Cerebellar nuclear complex (tissue), 1 donor: ENCODE measurements at places on chromosomes 13 and 19.

- DNase-seq, result no peak
Observed at GRCh38 chr13:111323950-111324651, 3.7 kb downstream of the TEX29 start.

GRCh38 chr19:28701491-28701890 is 511.5 kb downstream of the UQCRFS1 start:
- no peak for DNase-seq

GRCh38 chr13:105684216-105684615 is 851.2 kb downstream of the EFNB2 start:
- no peak for DNase-seq

DNA sequence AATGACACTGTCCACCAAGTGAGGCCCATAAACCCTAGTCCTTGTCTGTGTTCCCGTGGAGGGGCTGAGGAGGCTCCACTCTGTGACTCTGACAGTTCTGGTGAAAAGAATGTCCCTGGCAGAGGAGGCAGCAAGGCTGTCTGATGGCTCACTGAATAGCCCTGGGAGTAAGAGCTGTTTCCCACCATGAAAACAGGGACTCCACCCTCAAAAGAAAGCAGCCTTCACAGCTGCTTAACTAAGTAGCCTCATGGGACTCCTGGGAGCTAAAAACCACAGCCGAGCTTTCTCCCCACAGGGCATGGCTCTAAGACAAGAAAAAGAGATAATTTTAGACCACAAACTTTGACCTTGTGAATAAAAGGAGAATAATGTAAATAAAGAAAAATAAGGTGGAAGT is 135.1 kb upstream of the FRY start:
- DNase-seq, result no peak

DNA sequence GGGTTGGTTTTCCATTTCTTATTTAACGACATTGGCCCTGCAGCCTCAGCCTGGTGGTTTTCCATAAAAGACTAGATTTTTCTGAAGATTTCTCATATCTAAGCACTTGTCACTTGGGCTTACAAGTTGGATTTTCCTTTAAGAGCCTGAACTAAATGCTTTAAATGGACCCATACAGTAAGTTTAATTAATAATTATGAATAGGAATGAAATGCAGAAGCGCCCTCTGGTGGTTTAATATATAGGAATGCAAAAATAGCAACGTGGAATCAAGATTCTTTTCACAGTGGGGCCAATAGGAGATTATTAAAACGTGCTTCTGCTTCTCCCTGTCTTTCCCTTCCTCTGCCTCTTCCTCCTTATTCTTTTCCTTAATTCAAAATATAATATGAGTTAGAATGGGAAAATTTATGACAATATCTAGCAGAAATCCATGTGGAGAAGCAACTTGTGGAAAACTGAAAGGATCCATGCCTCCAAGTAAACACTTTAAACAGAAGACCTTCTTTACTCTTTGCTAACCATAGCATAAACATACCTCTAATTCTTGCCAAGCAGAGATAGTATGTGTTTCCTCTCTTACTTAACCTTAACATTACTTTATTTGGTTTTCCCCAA is 324.0 kb downstream of the GPC5 start:
- DNase-seq, result no peak

DNA sequence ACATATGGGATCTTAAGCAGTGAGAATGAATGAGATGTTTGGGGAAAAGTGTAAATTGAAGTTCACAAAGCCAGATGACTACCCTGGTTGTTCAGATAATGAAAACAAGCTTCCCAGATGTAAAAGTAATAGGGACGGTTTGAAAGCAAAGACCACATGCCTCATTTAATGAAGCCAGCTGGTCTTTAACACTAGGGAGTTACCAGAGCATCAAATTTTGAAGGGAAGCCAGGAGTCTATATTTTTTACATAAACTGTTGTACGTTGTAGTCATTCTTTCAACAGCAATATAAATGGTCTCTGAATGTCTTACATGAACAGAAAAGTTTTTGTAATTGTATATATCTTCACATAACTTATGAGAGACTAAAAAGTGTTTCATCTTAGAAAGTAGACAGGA is 2604.5 kb upstream of the PCDH20 start:
- DNase-seq, result no peak

- no peak for DNase-seq
Observed at GRCh38 chr19:13840305-13841085, 36.4 kb upstream of the NANOS3 start.

DNA sequence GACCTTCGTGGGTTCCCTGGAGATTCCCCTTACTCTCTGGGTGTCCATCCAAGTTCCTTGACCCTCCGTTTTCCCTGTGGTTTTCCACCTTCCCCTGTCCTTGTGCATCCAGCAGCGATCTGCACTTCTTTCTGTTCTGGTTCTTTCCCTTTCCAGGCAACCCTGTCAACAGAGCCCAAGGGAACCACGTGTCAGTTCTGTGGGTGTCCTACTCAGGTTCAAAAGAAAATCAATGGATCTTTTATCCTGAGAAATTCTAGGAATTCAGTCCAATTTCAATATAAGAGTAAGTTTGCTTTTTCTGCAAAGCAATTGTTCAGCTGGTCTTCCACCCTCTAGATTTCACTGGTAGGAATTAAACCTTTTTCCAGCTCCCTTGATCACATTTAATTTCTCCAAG is 1394.8 kb upstream of the SLC10A2 start:
- DNase-seq, result no peak

DNA sequence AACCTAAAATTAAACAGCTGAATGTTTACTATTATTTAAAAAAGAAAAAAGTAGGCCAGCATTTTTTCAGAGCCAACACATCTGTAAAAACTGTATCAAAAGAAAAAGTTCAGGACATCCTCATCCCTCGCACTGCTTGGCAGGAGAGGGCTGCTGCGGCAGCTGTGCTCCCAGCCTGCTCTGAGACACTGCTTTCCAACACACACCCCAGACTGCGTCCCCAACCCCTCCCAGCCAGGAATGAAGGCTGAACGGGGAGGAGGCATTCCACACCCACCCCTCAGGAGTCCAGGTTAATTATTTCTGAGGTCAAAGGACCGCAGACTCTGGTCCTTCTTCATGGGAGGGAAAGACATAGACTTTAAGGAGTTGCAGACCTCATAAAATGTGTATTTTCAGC is 43.1 kb downstream of the COL4A1 start:
- no peak for DNase-seq

GRCh38 chr19:6528544-6529121 is 2.2 kb upstream of the TNFSF9 start:
- DNase-seq, result no peak

GRCh38 chr13:45879666-45880065 is 28.1 kb upstream of the SIAH3 start:
- DNase-seq, result peak; percentile 22

- DNase-seq, result no peak
Observed at GRCh38 chr13:79427883-79428282, 21.8 kb upstream of the RBM26 start.

GRCh38 chr13:23418776-23419683 is 14.5 kb downstream of the SACS start:
- DNase-seq, result no peak

DNA sequence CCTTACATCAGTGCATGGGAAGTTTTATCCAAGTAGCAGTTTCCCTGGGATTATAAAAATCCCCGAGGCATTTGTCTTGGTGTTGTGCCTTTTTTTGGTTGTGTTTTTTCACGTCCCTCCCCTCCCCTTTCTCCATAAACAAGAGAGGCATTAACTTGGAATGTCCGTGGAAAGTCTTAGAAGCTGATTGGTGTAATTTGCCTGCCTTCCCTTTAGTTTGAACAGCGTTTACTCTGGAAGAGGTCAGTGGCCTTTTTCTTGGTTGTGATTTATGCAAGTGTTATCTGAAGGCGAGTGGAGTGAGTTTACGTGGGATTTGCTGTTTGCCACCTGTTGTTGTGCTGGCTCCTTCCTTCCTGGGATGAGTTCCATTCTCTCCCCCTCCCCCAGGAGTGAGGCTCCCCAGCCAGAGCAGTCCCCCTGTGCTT is 7.2 kb downstream of the ACTN4 start:
- DNase-seq, result no peak

DNA sequence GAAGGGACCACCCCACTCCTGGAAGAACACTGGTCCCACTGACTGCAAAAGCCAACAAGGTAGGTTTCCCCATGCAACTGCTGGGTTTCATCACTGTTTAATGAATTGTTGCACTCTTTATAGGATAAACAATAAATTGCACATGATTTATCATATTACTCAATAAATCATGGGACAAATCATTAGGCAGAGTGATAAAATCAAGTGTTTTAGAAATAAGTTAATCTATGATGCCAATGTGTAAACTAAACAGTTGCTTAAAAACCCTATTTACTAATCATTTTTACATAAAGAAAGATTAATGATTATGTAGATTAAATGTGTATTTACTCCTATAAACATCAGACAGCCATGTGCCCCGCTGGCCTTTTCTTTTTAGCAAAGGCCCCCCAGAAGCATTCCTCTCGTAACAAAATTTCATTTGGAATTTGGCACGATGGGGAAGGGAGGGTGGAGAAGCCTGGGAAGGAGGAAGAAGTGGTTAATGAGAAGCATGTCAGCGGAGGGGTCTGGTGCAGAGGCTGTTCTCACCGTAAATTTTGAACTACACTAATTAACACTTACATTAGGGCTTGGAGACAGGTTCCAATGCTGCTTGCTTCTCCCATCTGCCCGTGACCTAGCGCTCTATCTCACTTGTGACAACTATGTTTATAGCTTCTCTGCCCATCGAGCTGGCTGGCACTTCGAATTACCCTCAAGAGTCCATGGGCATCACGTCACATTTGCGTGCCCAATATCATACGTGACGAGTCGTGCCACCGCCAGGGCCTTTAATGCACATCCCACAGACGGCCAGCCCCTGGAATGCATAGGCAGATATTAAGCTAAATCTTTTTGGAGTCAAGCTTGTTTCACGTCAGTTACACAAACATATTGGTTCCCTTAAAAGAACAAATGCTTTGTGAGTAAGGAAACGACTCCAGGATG is 357.7 kb upstream of the TSHZ3 start:
- DNase-seq, result no peak
